ENCODE measurements at places on chromosomes 6 and 20.

DNA sequence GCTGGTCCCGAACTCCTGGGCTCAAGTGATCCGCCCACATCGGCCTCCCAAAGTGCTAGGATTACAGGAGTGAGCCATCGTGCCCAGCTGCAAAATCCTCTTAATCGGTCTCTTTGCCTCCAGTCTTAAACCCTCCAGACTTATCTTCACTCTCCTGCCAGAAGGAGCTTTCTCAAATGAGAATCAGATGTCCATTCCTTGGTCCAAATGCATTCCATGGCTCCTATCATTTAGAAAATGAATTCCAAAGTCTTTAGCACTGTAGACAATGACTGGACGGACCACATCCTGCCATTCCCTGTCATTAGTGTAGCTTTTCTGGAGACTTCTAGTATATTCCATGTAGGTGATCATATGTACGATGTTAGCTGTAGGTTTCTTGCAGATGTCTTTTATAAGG is 141.9 kb downstream of the ID4 start:
- no peak for DNase-seq

GRCh38 chr6:167530951-167531350 is 206.1 kb downstream of the TTLL2 start:
- no peak for DNase-seq

DNA sequence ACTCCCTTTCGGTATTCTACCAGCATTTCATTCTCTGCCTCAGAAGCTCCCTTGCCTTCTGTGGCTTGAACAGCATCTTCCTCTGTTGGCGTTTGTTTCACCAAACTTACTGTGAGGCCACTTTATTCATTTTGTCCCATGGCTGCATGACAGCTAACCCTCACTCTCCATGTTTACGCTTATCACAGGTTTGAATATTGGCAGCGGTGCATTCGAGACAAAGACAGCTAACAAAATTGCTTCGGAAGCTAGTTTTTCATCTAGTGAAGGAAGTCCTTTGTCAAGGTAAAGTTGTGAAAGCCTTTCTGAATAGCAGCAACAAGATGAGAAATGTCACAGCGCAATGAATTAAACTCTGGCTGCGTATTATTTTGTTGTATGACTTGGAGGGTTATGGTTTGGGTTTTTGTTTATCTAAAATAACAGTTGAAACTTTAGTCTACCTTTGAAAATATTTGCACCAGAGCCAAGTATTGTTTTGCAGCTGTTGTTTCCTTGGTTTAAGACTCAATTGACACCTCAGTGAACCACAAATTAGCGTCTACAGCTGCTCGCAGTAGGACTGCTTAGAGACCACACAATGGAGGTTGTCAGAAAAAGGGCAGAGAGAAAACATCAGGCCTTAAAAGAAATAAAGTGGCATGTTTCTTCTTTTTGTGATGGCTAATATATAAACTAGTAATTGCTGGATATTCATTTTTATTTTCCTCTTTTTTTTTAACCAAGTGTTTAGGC is 70.4 kb upstream of the XRN2 start:
- no peak for DNase-seq

DNA sequence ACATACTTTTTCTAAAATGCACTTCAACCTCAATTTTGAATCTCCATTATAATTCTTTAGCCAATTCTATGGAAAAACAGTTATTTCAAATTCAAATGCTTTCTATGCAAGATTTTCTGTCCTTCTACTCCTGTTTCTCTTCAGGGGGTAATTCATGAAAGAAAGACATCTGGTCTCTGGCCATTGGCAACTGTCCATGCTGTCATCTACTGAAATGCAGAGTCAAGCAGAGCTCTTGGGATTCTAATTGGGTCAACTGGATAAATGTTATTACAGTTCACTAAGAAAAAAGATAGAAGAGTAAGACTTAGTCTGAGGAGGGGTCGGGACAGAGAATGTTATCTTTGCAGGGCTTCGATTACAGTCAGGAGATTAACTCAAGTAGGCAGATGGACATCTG is 22.0 kb upstream of the BMP5 start:
- DNase-seq: no peak

- peak; percentile 21 for DNase-seq
Measured at GRCh38 chr20:62739067-62739466, 30.4 kb downstream of the NTSR1 start.

DNA sequence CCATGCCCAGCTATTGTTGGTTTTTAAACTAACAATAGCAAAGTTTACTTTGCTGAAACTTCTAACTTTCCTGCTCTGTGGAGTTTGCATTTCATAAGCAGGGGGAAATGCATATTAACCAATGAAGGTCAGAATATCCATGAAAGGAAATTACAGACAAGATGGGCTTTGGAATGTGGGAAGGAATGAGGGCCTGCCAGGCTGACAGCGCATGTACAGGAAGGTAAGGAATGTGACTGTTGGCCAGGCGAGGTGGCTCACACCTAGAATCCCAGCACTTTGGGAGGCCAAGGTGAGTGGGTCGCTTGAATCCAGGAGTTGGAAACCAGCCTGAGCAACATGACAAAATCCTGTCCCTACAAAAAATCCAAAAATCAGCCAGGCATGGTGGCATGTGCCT is 49.6 kb downstream of the CDK5RAP1 start:
- DNase-seq: no peak

All from Right ventricle myocardium superior (tissue), 1 donor.